ENCODE measurements at places on chromosomes 7 and 10. TPM values are rescaled to one million over a fixed set of nuclear protein-coding genes. Genes with fewer than 3 reads are reported as not detected.

ELFN1 gene
- 3.8 TPM for total RNA-seq

DNAJB9 gene
- total RNA-seq: 36.8 TPM

PRKAR2B gene
- 30.6 TPM for total RNA-seq

ITIH5 gene
- total RNA-seq: 20.4 TPM

GPR15LG gene
- total RNA-seq: not detected

DNA sequence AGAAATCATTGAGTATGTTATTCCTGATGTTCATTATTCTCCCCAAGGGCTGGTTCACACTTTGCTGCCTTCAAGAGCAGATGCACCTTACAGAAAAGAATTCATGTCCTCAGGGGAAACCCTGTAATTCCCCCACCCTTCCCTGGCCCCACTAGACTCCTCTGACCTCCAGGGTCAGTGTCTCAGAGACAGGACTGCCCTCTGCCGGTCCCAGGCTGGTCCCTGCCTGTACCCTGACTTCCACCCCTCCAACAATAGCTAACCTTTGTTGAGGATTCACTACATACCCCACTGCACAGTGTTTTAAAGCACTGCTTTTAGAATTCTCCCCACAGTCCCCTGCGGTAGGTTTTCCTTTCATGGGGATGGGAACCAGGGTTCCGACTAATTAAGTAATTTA lies 4.4 kb upstream of the SEPHS1 start:
- DNase-seq: no peak

- peak; percentile 72 for DNase-seq
Observed at GRCh38 chr10:103727546-103727963, 127.8 kb downstream of the SH3PXD2A start.

- no peak for DNase-seq
Observed at GRCh38 chr7:39265641-39266591, 288.2 kb downstream of the POU6F2 start.

DNA sequence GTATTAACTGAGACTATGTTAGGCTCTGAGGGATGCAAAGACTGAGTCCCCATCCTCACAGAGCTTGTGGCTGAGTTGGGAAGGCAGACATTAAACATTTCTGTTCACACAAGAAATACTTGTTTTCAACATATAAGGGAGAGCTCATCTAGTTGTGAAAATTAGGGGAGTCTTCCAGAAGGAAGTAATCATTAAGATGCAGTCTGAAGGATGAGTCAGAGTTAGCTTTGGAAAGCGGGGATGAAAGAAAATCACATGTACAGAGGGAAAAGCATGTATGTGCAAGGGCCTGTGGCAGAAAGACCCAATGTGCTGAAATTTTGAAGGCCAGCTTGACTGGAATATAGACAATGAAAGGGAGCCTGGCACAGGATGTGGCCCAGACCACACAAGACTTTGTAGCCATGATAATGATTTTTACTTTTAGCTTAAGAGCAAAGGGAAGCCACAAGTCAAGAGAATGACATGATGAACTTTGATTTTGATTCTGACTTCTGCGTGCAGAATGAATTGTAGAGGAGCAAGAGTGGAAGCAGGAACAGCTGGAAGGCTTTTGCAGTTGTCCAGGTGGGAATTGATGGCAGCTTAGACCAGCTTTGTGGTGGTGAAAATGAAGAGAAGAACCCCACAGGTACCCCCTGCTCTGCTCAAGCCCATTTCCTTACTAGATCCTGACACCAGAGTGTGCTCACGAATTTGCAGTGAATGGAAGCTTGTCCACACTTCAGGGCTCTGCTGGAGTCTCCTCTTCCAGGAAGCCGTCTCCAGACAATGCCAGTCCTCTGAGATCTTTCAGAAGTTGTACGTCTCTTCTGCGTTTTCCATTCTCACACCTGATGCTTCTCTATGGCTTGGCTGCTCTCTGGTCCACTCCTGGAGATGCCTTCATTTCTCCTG lies 115.6 kb downstream of the ATXN7L1 start:
- DNase-seq: no peak

DNA sequence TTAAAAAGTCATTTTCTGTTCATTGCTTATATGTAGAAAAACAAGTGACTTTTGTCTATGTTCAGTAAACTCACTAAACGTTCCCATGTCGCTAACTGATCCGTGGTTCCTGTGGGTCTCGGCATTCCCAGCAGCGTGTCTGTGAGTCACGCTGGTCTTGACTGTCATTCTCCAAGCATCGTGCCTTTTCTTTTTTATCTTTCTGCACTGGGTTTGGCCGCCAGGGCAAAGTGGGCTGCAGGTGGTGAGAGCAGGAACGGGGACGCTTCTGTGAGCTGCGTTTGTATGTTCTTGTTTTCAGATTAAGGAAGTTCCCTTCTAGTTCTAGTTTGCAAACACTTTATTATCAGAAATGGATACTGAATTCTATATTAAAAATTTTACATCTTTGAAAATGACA lies 6.8 kb upstream of the SCART1 start:
- DNase-seq: no peak

DNA sequence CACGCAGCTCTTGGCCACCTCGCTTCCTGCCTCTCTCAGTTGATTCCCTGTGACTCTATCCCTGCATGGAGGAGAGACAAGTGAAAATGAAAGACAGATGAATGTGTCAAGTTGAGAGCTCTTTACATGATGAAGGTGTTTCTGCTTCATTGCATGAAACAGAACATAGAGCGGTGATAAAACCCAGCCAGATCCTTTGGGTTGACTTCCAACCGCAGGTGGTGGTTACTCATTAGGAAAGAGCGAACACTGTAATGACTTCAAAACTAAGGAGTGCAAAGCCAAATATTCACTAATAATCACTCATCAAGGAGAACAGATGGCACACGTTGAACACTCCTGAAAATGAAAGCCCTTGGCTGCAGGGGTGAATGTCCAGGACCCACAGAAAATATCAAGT lies 31.8 kb upstream of the WDR11 start:
- no peak for DNase-seq

DNA sequence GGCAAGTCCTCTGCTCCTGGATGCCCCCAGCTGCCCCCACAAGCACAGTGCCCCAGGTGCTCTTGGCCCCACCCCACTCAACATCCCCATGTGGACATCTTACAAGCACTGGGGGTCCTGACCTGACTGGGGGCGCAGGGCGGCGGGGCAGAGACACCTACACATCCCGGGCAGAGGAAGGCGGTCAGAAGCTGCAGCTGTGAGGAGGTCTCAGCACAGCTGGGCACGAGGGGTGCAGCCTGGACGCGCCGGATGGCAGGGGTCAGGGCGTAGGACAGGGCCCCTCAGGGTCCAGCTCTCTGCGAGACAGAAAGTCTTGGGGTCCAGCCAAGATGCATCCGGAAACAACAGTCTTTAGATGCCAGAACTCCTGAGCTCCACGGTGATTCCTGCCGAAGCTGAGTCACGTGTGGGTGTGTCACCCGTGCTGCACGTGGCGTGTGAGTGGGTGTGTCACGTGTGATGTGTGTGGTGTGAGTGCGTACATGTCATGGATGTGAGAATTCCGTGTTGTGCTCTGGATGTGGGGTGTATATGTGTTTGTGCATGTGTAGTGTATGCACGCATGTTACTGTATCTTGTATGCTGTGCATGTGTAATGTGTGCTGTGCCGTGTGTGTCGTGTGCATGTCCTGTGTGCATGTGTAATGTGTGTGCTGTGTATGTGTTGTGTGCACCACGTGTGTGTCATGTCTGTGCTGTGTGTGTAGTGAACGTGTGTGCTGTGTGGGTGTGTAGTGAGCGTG lies 5.1 kb downstream of the VENTX start:
- no peak for DNase-seq

All from heart left ventricle (tissue), 16 donors.